ENCODE measurements at places on chromosomes 2 and 18. TPM values are rescaled to one million over a fixed set of nuclear protein-coding genes. Genes with fewer than 3 reads are reported as not detected.

DNA sequence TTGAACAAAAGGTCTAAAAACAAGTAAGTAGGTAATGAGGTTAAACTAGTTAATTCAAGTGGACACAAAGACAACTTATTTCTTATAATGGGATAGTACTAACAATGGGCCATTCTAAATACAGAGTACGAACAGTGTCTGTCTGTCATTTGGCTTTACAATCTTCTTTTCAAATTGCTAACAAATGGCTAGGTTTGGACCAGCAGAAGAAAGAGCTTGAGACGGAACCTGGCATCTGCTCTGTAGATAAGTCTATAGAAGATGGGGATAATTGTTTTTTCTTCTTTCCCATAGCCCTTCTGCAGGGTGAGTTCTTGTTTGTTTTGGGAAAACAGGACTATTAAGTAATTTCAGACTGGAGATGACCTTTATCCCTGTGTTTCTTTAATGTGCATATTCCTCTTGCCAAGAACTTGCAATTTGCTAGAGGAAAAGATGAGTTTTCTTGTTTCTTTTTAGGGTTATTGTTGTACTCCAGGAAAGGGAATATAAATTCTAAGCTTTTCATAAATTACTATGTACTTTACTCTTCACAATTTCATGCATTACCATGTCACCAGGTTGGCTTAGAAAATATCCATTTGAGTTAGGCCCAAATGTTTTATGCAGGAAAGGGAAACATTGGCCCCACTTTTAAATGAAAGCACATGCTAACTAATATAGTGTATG, 500.5 kb upstream of the SYT4 start:
- no peaks in the 10 kb centered on the region for H3K27me3 ChIP-seq
- H3K4me1 ChIP-seq = no peaks in the 10 kb centered on the region
- no peaks in the 10 kb centered on the region for H3K36me3 ChIP-seq
- DNase-seq = no peak

GRCh38 chr2:29573612-29574011, 347.8 kb downstream of the ALK start:
- H3K27ac ChIP-seq = no peak overlapping the region
- no peaks in the 10 kb centered on the region for H3K36me3 ChIP-seq
- H3K4me1 ChIP-seq = no peaks in the 10 kb centered on the region
- H3K27me3 ChIP-seq = no peaks in the 10 kb centered on the region

GRCh38 chr18:48428475-48429177, 19.4 kb upstream of the ZBTB7C start:
- H3K27ac ChIP-seq = no peak overlapping the region
- H3K4me3 ChIP-seq = no peak overlapping the region
- H3K36me3 ChIP-seq = no peaks in the 10 kb centered on the region
- H3K27me3 ChIP-seq = peaks cover 26% of the 10 kb centered on the region
- no peak for DNase-seq

DNA sequence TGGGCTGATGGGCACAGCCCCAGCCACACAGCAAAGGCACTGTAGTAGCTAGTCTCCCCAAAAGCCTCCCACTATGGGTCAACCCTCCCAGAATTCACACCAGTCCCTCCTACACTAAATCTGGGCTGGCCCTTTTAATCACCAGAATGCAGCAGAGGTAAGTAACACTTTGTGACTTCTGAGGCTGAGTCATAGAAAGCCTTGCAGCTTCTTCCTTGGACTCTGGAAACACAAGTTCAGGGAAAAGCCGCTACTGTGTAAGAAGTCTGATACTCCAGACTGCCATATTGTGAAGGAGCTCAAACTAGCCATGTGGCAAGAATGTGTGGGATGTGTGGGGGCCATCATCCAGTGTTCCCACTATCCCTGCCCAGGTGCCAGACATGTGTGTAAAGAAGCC, 19.0 kb upstream of the SIX2 start:
- H3K36me3 ChIP-seq = no peaks in the 10 kb centered on the region
- no peaks in the 10 kb centered on the region for H3K4me1 ChIP-seq
- no peaks in the 10 kb centered on the region for H3K27me3 ChIP-seq
- no peak for DNase-seq
- no peak overlapping the region for H3K27ac ChIP-seq
- H3K4me3 ChIP-seq = no peak overlapping the region

- H3K4me3 ChIP-seq = no peak overlapping the region
- no peaks in the 10 kb centered on the region for H3K4me1 ChIP-seq
- no peaks in the 10 kb centered on the region for H3K36me3 ChIP-seq
- no peaks in the 10 kb centered on the region for H3K27me3 ChIP-seq
- DNase-seq = no peak
- H3K27ac ChIP-seq = no peak overlapping the region
Measured at GRCh38 chr18:73647391-73647790, 500.2 kb downstream of the FBXO15 start.

DNA sequence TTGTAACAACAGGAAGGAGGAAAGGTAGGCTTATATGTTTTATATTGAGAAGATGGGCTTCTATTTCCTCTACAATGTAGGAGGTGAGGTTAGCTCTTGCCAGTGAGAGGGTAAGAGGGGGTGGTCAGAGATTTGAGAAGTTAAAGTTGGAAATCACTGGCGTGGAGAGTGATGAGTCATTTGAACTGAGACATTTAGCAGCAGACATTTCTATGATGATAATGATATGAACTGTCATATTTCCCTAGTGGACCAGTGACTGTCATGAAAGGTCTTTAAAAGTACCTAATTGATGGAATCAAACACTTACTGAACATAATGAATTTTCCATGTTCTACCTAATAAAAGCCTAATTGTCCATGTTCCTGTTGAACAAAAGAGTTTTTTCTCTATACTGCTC, 126.1 kb downstream of the FAM161A start:
- H3K27me3 ChIP-seq = no peaks in the 10 kb centered on the region
- no peaks in the 10 kb centered on the region for H3K36me3 ChIP-seq
- H3K4me1 ChIP-seq = no peaks in the 10 kb centered on the region

The FBXO15 gene
- total RNA-seq = 3.0 TPM

The GALNT5 gene
- not detected for total RNA-seq

DNA sequence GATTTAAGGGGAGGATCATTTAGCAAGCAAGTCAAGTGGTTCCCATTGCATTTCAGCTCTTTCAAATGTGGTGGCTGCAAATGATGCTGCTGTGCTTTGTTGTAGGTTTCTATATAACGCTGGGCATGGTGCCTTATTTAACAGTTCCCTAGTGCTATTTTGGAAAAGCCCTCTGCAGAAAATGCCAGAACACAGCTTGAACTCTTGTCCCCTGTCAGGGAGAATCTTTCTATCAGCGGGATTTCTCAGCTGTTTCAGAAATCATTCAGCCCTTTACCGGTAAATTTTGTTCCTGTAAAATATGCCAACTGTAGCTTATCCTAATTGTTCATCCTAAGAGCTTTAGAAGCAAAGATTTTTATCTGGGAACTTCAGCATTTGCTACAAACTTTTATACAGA, 77.8 kb upstream of the DTNA start:
- no peaks in the 10 kb centered on the region for H3K36me3 ChIP-seq
- H3K27ac ChIP-seq = no peak overlapping the region
- H3K4me3 ChIP-seq = no peak overlapping the region
- H3K4me1 ChIP-seq = peaks cover 7% of the 10 kb centered on the region

The MARCO gene
- not detected for total RNA-seq

- peak; percentile 92 for DNase-seq
- peaks cover 59% of the 10 kb centered on the region for H3K36me3 ChIP-seq
- no peaks in the 10 kb centered on the region for H3K4me1 ChIP-seq
Measured at GRCh38 chr2:11784747-11785610, 38.5 kb downstream of the LPIN1 start.

DNA sequence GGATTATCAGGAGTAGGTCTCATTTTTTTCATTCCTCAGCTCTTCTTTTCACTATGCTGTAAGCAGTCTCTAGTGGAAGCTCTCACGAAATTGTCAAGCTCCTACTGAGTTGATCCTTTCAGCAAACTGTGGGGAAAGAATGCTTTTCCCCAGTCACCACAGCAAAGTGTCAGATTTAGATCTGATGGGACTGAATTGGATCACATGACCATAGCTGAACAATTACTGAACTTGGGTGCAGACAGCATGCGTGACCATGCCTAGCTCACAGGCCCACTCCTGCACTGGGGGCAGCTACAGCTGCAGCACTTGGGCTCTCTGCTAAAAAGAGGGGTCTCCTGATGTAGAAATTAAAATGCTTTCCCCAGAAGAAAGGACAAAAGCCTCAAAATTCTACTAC, 3.1 kb downstream of the ARHGAP15 start:
- H3K36me3 ChIP-seq = no peaks in the 10 kb centered on the region
- no peaks in the 10 kb centered on the region for H3K27me3 ChIP-seq
- no peak for DNase-seq
- no peaks in the 10 kb centered on the region for H3K4me1 ChIP-seq

DNA sequence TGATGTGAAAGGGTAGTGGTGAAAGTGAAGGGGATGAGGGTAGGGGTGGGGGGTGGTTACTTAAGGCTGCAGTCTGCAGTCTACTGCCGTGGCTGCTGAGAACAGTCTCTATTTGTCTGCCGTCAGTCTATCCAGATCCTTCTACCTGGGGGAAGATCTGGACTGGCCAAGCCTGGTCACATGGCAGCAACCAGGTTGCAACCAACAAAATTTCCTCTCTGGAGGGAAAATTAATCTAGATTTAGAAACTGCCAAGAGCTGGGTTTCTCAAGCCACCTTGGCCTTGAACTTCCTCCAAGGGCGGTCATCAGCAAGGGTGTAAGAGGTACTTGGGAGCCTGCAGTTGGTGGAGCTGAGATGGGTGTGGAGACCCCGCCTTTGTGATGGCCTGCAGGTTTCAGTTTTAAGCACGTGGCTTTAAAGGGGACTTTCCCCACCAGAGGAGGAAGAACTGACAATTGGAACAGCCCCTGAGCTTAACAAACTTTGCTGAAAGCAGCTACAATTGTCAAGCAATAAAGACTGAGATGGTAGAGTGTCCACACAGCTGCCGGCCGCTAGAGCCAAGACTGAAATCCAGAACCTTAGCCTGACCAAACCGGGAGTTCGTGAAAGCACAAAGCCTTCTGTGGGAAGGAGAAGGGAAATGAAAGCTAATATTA, 31.4 kb upstream of the KCMF1 start:
- H3K27ac ChIP-seq = no peak overlapping the region
- H3K4me1 ChIP-seq = no peaks in the 10 kb centered on the region
- H3K4me3 ChIP-seq = no peak overlapping the region
- no peaks in the 10 kb centered on the region for H3K36me3 ChIP-seq

- H3K4me1 ChIP-seq = no peaks in the 10 kb centered on the region
- H3K4me3 ChIP-seq = no peak overlapping the region
- H3K36me3 ChIP-seq = no peaks in the 10 kb centered on the region
- H3K27ac ChIP-seq = no peak overlapping the region
- no peaks in the 10 kb centered on the region for H3K27me3 ChIP-seq
Measured at GRCh38 chr18:57649556-57650500, 28.2 kb upstream of the NARS1 start.

GRCh38 chr18:32779010-32779409, 6.2 kb upstream of the KLHL14 start:
- no peaks in the 10 kb centered on the region for H3K4me1 ChIP-seq
- H3K27ac ChIP-seq = no peak overlapping the region
- no peak for DNase-seq
- no peak overlapping the region for H3K4me3 ChIP-seq

DNA sequence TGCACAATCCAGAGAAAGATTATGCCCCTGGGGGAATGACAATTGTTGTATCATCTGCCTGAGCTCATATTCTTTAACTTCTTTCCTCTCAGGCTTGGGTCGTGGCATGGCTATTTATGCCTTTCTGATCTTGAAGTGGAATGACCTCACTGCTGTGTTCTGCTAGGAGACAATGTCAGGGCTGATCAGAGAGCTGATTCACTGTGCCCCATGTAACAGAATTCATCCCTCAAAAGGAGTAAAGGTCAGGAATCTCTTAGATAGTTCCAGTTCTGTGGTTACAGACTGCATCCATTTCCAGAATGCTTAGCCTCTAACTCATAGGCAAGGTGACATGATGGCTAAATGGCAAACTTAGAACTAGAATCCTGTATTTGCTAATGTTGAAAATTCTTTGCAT, 511.7 kb upstream of the CNTNAP5 start:
- no peak for DNase-seq
- H3K4me1 ChIP-seq = peaks cover 5% of the 10 kb centered on the region
- no peak overlapping the region for H3K27ac ChIP-seq
- H3K36me3 ChIP-seq = no peaks in the 10 kb centered on the region

- DNase-seq = no peak
- H3K4me1 ChIP-seq = no peaks in the 10 kb centered on the region
- no peaks in the 10 kb centered on the region for H3K36me3 ChIP-seq
- no peak overlapping the region for H3K4me3 ChIP-seq
- H3K27me3 ChIP-seq = no peaks in the 10 kb centered on the region
- H3K27ac ChIP-seq = no peak overlapping the region
Measured at GRCh38 chr2:143451642-143452281, 322.5 kb downstream of the ARHGAP15 start.

The GKN2 gene
- total RNA-seq = not detected

The KYNU gene
- total RNA-seq = 1.2 TPM

The PRSS56 gene
- not detected for total RNA-seq

- no peaks in the 10 kb centered on the region for H3K4me1 ChIP-seq
- H3K36me3 ChIP-seq = no peaks in the 10 kb centered on the region
- H3K27me3 ChIP-seq = no peaks in the 10 kb centered on the region
- H3K4me3 ChIP-seq = peak overlapping the region; percentile 51
- peak overlapping the region; percentile 95 for H3K27ac ChIP-seq
- no peak for DNase-seq
Measured at GRCh38 chr2:153132418-153132817, 346.1 kb downstream of the RPRM start.

The PLA2R1 gene
- 1.4 TPM for total RNA-seq

Data from endodermal cell (in vitro differentiated cells).